ENCODE measurements at places on chromosomes 7 and 10. TPM values are rescaled to one million over a fixed set of nuclear protein-coding genes. Genes with fewer than 3 reads are reported as not detected.
A peak's percentile ranks its signal among the peaks of the same experiment; 100 is the strongest.

The AGMO gene
- not detected for total RNA-seq

The HABP2 gene
- not detected for total RNA-seq

GRCh38 chr7:39621261-39621660 lies 2.1 kb upstream of the RALA start:
- H3K4me3 ChIP-seq, result no peak overlapping the region
- no peak overlapping the region for H3K27ac ChIP-seq
- no peak for DNase-seq
- no peaks in the 10 kb centered on the region for H3K27me3 ChIP-seq

The TMEM140 gene
- 60.0 TPM for total RNA-seq

DNA sequence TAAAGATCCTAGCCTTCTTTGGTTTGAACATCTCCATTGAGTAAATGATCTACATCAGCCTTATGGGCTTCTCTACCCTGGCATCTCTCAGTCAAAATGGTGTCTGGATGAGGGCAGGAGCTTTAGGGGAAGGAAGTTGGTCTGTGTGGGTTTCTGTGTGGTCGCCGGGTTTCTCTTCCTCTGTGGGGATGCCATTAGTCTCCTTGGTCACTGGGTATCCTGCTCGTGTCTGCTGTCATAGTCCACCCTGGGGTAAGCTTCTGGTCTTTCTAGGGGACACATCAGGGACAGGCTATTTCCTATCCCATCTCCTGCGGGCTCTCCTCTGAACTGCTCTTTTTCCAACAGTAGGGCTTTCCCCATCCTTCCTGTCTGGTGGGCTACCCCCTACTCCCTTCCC lies 150.3 kb upstream of the NPY start:
- no peaks in the 10 kb centered on the region for H3K4me1 ChIP-seq
- H3K27ac ChIP-seq, result no peak overlapping the region
- no peak for DNase-seq
- no peak overlapping the region for H3K4me3 ChIP-seq
- no peaks in the 10 kb centered on the region for H3K36me3 ChIP-seq

DNA sequence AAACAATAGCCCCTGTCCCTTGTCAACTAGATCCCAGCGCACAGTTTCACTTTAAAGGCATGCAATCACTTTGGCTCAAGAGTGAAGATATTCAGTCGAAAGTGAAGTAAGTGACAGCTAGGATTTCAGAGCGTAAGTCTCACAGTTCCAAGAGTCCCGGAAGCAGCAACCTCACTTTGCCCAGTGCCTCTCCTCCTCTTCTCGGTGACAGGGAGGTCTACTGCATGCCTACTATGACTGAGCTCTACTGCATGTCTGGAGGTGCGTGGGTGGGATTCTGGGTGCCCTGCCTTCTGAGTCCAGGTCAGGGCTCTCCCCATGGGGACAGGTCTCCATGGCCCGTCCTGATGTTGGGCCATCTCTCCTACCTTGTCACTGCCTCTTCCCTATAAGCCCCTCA lies 17.0 kb downstream of the PRKCQ start:
- no peak overlapping the region for H3K4me3 ChIP-seq
- H3K27ac ChIP-seq, result peak overlapping the region; percentile 75
- peaks cover 44% of the 10 kb centered on the region for H3K4me1 ChIP-seq
- peaks cover 5% of the 10 kb centered on the region for H3K36me3 ChIP-seq
- no peaks in the 10 kb centered on the region for H3K27me3 ChIP-seq
- no peak for DNase-seq

The AZGP1 gene
- not detected for total RNA-seq

All from natural killer cell (primary cell).